BE2C (cell line): ENCODE measurements at places on chromosomes 4 and X.

DNA sequence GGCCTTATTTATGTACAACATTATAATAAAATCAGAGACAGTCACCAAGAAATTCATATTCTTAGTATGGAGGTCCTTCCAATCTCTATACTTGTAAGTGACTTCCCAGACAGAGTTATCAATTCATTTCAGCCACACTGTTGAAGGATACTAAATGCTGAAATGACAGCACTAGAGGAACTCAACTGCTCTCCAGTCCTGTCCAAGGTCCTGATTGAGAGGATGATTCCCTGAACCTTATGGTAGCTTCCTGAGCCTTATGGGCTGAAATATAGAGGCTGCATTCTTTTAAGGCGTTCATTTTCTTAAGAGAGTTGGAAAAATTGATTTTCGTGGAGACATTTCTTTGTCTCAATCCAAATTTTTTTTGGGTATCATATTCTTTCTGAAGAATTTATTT is 205.9 kb downstream of the TLL1 start:
- no peak for DNase-seq

DNA sequence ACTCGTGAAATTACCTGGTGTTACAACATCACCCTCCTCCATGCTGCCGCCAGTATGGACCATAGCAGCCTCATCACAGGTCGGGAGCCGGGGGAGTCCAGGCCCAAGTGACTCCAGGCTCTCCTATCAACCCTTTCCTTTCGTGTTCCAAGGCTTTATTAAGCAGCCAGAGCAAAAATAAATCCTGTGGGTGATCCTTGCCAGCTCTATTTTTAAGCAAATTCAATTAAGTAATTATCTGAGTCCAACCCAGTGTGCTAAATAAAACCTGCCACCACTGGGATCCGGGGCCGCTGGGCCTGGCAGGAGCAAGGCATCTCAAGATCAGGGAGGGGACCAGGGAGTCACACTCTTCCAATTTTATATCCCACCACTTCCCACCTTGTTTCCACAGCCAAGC is 80.7 kb upstream of the PRPS1 start:
- no peak for DNase-seq

GRCh38 chrX:155995321-155995875 is 2.1 kb upstream of the IL9R start:
- no peak for DNase-seq

DNA sequence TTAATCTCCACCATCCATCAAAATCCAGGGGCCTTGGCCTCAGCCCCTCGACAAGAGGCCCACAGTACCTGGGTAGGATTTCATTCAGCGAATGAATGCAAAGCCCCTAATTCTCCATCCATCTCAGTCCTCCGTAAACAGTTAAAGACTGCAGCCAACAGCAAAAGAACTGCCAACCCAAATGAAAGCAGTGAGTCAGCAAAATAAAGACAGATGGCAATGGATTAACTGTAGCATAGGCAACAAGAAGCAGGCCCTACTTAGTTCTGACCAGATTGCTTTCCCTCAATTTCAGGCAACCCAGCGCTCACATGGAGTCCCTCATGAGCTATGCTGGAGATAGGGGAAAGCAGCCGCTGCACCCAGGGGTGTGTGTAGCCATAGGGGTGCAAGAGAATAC is 21.4 kb downstream of the PLAC1 start:
- no peak for DNase-seq

DNA sequence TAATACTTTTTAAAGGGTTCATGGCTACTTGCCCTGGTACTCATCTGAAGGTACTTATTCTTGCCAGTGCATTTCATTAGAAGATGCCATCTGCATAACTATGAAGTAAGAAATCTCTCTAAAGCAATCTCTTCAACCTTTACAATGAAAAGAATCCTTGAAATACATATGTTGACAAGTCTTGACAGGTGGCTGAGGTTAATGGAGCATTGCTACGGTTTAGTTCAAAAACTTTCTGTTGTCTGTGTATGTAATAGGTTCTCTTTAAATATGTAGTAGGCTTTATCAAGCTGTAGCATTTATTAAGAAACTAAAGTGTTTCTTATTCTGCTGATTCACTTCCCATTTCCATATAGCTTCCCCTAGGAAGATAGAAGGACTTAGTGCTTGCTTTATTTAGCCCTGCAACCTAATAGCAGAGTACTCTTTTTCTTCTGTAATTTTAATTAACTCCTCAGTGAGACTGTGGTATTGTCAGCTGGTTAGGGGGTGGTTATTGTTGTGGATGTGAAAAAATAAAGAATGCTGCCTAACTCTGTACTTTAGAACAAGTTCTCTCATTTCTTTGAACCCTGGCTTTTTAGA is 39.3 kb downstream of the SLAIN2 start:
- DNase-seq = no peak

DNA sequence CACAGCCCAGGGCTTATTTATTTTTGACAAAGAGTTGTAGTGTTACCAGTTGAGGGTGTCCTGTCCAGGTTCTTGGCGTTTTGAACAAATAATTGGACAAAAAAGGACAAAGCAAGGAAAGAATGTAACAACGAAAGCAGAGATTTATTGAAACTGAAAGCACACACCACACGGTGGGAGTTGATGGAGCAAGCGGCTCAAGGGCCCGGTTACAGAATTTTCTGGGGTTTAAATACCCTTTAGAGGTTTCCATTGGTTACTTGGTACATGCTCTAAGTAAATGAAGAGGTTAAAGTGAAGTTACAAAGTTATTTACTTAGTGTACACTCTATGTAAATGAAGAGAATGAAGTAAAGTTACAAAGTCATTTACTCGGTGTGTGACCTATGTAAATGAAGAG is 27.8 kb upstream of the OPHN1 start:
- DNase-seq = no peak
